ENCODE measurements at places on chromosomes 12 and 14. TPM values are rescaled to one million over a fixed set of nuclear protein-coding genes. Genes with fewer than 3 reads are reported as not detected.

- no peak for DNase-seq
Measured at GRCh38 chr12:46267825-46268582, 839 bp downstream of the SLC38A1 start.

The C12orf60 gene
- total RNA-seq = 1.4 TPM

The FOXA1 gene
- 0.59 TPM for total RNA-seq

GRCh38 chr12:62683776-62684569, 217.3 kb downstream of the MON2 start:
- DNase-seq = peak; percentile 90

The KERA gene
- total RNA-seq = 4.8 TPM
